ENCODE measurements at places on chromosomes 6 and 20.

- DNase-seq: no peak
Observed at GRCh38 chr20:60030471-60030870, 72.2 kb downstream of the CDH26 start.

GRCh38 chr6:128172752-128173682, 272.2 kb upstream of the THEMIS start:
- no peak for DNase-seq

DNA sequence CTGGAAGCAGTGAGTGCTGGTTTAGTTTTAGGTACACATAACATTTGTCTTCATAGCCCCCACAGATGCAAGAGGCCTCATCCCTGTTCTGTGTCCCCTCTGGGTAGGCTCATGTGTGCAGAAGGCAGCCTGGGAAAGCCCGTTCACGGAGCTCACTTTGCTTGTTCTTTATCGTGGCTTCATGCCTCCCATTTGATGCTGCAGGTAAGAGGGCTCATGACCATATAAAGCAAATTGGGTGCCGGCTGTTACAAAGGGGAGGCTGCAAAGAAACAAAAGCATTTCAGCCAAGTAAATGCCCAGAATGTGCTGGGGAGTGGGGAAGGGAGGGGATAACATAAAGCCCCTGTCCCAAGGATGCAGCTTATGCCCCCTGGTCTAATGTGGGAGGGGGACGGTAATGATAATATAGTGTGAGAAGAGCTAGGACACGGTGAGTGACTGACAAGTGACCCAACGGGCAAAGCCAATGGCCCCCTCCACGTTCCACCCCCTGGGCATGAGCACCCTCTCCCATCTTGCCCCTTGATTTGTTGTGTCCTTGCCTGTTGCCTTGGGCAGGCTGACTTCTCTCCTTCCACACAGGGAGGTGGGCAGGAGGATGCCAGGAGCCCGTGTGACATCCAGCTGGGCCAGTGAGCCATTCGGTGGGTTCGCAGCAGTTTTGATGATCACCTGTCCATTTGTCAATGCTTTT, 138.0 kb downstream of the FOXO3 start:
- no peak for DNase-seq

DNA sequence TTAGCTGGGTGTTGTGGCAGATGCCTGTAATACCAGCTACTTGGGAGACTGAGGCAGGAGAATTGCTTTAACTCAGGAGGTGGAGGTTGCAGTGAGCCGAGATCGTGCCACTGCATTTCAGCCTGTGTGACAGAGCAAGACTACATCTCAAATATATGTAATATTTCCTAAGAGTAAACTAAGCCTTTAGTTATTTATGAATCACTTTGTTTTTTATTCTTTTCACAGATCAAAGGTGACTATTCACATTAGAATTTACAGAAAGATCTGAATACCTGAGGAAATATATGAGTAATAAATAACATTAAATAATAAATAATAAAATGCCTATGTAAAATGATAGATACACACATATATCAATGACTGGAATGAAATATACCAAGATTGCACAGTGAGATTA, 630.8 kb upstream of the IMPG1 start:
- no peak for DNase-seq

DNA sequence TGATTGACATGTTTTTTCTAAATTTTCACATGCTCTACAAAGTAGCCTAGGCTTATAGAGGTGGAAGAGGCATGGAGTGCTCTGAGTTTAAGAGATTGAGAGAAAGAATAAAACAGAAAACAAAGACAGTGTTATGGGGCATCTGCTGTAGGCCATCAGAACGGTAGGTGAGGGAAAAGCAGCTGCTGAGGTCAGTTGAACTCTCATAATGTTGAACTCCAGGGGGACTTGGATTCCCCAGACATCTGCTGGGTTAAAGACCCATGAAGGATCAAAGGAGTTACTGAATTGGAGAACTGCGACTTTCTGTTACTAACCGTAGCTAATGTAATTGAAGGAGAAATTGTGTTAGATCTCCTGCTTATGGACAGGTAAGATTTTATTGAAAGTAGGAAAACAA, 333.9 kb downstream of the TFAP2B start:
- DNase-seq: no peak
